Lung (tissue), 17 donors: ENCODE measurements at places on chromosomes 3 and 15. TPM values are rescaled to one million over a fixed set of nuclear protein-coding genes. Genes with fewer than 3 reads are reported as not detected.
A peak's percentile ranks its signal among the peaks of the same experiment; 100 is the strongest.

Gene DUOXA2
- total RNA-seq, result not detected

Gene IREB2
- 71.5 TPM for total RNA-seq

Gene SPCS1
- 63.3 TPM for total RNA-seq

Gene C3orf49
- total RNA-seq, result not detected

Gene LHFPL4
- total RNA-seq, result 0.14 TPM

Gene CSPG5
- total RNA-seq, result 10.4 TPM

Gene ERC2
- 1.2 TPM for total RNA-seq

Gene ITGA11
- 1.7 TPM for total RNA-seq

Gene CD200R1
- total RNA-seq, result 0.83 TPM

Gene SLC9C1
- total RNA-seq, result 0.12 TPM

Gene SEMA7A
- 15.0 TPM for total RNA-seq

DNA sequence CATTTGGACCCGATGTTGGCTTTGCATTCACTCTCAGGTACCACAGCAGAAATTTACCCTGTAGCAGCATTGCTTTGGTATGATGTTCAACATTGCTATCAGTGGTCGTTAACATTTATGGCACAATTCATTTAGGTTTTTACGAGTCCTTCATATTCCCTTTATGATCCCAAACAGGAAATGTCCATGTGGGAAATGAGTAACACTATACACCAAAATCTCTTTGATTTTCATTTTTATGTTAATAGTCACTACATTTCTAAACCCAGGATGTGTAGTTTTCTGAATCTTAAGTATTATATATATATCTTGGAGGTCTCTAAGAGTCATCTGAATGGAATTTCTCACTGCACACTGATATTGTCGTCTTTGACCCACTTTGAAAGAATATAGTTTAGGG lies 78.5 kb upstream of the RBMS3 start:
- H3K4me3 ChIP-seq, result no peak overlapping the region
- H3K4me1 ChIP-seq, result no peaks in the 10 kb centered on the region
- H3K27ac ChIP-seq, result no peak overlapping the region
- H3K27me3 ChIP-seq, result no peaks in the 10 kb centered on the region
- H3K36me3 ChIP-seq, result no peaks in the 10 kb centered on the region

GRCh38 chr3:186287711-186288110 lies 74.3 kb downstream of the DGKG start:
- no peak overlapping the region for H3K4me3 ChIP-seq
- H3K36me3 ChIP-seq, result no peaks in the 10 kb centered on the region
- no peak overlapping the region for H3K27ac ChIP-seq
- no peaks in the 10 kb centered on the region for H3K27me3 ChIP-seq

GRCh38 chr3:150609988-150610387 lies 6.9 kb downstream of the SELENOT start:
- H3K27me3 ChIP-seq, result no peaks in the 10 kb centered on the region
- DNase-seq, result no peak
- H3K27ac ChIP-seq, result no peak overlapping the region
- no peaks in the 10 kb centered on the region for H3K4me1 ChIP-seq
- peaks cover 6% of the 10 kb centered on the region for H3K36me3 ChIP-seq
- no peak overlapping the region for H3K4me3 ChIP-seq

DNA sequence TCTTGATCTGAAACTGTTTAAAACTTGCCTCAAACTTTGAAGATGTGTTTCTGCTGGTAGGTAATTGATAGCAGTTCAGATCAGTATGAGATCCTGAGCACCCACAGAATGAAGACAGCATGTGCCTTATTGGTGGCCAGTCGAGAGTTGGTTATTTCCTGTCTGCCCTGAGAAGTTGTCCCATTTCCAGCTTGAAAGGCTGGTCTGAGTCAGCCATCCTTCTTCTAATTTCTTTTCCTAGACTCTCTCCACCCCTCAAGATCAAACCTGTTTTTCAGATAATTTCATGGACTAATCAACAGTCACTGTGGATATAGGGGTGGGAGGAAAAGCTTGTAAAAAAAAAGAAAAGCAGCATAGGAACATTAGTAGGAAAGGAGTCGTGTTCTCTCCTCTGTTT lies 464.4 kb downstream of the FOXP1 start:
- peaks cover 5% of the 10 kb centered on the region for H3K4me1 ChIP-seq
- peak overlapping the region; percentile 28 for H3K27ac ChIP-seq
- H3K36me3 ChIP-seq, result peaks cover 2% of the 10 kb centered on the region
- DNase-seq, result no peak

- H3K4me1 ChIP-seq, result peaks cover 2% of the 10 kb centered on the region
- no peaks in the 10 kb centered on the region for H3K36me3 ChIP-seq
- H3K27me3 ChIP-seq, result no peaks in the 10 kb centered on the region
- no peak overlapping the region for H3K4me3 ChIP-seq
- no peak overlapping the region for H3K27ac ChIP-seq
These were observed 33.9 kb upstream of the SLC41A3 start for GRCh38 chr3:126117786-126118185.

GRCh38 chr3:113423699-113424098 lies 17.6 kb downstream of the CFAP44 start:
- H3K27me3 ChIP-seq, result no peaks in the 10 kb centered on the region
- DNase-seq, result no peak
- no peak overlapping the region for H3K27ac ChIP-seq
- H3K4me1 ChIP-seq, result no peaks in the 10 kb centered on the region
- no peak overlapping the region for H3K4me3 ChIP-seq

DNA sequence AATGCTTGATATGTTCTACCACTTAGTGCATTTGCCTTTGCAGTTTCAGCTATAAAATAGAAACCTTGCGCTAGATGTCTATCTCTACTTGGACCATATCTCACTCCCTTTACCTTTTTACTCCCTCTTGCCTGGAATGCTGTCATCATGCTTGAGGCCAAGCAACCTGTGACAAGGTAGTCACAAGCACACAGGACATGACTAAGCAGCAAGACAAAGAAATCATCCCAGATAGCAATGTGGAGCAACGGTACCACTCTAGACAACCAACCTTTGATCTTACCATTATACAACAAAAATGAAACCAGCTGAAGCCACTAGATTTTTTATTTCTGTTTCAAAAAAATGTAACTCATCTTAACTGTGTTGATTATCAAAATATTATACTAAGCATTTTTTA lies 50.5 kb upstream of the SPSB4 start:
- no peaks in the 10 kb centered on the region for H3K27me3 ChIP-seq
- H3K4me3 ChIP-seq, result no peak overlapping the region
- no peaks in the 10 kb centered on the region for H3K36me3 ChIP-seq

DNA sequence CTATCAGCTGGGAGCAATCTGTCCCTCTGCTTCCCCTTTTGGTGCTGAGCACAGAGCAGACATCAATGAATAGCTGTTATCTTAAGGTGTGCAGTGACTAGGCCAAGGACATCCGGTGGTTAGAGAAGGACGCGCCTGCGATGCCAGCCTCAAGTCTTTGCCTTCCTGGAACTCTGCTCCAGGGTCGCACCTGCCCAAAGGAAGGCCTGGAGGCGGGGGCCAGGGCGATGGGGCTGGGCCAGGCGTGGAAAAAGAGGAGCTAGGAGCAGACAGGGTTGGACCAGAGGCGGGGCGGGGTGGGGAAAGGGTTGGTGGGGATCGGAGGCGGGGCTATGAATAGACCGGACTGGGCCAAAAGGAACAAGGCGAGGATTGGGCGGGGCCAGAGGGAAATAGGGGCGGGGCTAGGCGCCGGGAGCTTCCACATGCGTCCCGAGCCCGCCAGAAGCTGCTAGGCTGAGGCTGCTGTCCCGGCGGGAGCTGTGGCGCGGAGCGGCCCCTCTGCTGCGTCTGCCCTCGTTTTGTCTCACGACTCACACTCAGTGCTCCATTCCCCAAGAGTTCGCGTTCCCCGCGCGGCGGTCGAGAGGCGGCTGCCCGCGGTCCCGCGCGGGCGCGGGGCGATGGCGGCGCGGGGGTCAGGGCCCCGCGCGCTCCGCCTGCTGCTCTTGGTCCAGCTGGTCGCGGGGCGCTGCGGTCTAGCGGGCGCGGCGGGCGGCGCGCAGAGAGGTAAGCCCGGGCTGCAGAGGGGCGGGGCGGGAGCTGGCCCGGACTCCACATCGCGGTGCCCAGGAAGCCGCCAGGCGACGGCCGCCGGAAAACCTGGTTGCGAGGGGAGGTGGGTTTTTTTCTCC lies at the start of gene CHRNA5:
Gene CHRNA5, plus strand, starts transcription at position 424 of the 854 bp plus-strand sequence. Its CDS starts 200 bp downstream, at position 624.
- DNase-seq, result peak; percentile 89
- peaks cover 34% of the 10 kb centered on the region for H3K27me3 ChIP-seq
- no peaks in the 10 kb centered on the region for H3K36me3 ChIP-seq
- H3K4me3 ChIP-seq, result peak within 1 kb of the TSS; percentile 51
- no peak within 1 kb of the TSS for H3K27ac ChIP-seq

- no peaks in the 10 kb centered on the region for H3K27me3 ChIP-seq
- H3K27ac ChIP-seq, result no peak overlapping the region
- no peaks in the 10 kb centered on the region for H3K36me3 ChIP-seq
- no peak for DNase-seq
- H3K4me1 ChIP-seq, result peaks cover 19% of the 10 kb centered on the region
These were observed 39.0 kb downstream of the PGPEP1L start for GRCh38 chr15:98968576-98968975.

DNA sequence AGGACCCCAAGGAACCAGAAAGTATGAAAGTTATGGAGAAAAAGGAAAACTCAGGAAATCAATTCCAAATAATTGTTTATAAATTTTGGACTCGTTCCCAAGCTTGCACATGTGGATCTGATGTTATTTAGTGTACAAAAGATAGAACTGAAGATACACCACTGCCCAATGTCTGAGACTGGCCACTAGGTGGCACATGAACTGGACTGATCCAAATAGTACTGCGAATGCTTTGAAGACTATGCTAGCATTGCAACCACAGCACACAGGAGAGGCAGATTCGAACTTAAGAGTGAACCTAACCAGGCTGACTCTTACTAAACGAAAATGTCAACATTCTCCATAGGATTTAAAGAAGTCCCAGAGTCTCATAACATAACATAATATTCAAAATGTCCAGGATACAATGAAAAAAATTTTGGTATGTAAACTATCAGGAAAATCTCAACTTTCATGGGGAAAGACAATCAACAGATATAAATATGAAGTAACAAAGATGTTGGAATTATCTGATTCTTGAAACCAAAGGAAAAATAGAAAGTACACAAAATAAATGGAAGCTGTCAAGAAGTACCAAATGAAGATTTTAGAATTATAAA lies 596.7 kb downstream of the FGF12 start:
- H3K27ac ChIP-seq, result no peak overlapping the region
- H3K36me3 ChIP-seq, result no peaks in the 10 kb centered on the region
- no peaks in the 10 kb centered on the region for H3K27me3 ChIP-seq
- peak; percentile 50 for DNase-seq
- no peaks in the 10 kb centered on the region for H3K4me1 ChIP-seq
- H3K4me3 ChIP-seq, result no peak overlapping the region

- H3K4me3 ChIP-seq, result no peak overlapping the region
- no peaks in the 10 kb centered on the region for H3K36me3 ChIP-seq
- H3K27ac ChIP-seq, result no peak overlapping the region
- H3K27me3 ChIP-seq, result no peaks in the 10 kb centered on the region
- no peaks in the 10 kb centered on the region for H3K4me1 ChIP-seq
These were observed 4.5 kb downstream of the HDC start for GRCh38 chr15:50260969-50261496.

DNA sequence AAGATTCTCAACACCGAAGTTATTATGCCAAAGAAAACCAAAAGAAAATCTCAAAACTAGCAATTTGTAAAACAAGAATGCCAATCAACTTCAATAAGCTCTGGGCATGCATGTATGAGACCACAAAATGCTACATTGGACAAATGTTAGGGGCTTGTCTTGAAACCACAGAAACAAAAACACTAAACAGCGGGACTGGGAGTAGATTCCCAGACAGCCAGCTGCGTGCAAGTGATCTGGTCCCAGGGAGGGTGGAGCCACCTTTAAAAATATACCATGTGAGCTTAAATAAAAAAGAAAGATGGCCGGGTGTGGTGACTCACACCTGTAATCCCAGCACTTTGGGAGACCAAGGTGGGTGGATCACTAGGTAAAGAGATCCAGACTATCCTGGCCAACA lies 163.6 kb upstream of the PRICKLE2 start:
- no peak overlapping the region for H3K4me3 ChIP-seq
- H3K27me3 ChIP-seq, result no peaks in the 10 kb centered on the region
- no peaks in the 10 kb centered on the region for H3K4me1 ChIP-seq
- no peak overlapping the region for H3K27ac ChIP-seq
- H3K36me3 ChIP-seq, result no peaks in the 10 kb centered on the region

- H3K27ac ChIP-seq, result no peak overlapping the region
- no peak for DNase-seq
- no peak overlapping the region for H3K4me3 ChIP-seq
- H3K27me3 ChIP-seq, result no peaks in the 10 kb centered on the region
- H3K36me3 ChIP-seq, result no peaks in the 10 kb centered on the region
These were observed 215.8 kb downstream of the RYR3 start for GRCh38 chr15:33526532-33526931.

DNA sequence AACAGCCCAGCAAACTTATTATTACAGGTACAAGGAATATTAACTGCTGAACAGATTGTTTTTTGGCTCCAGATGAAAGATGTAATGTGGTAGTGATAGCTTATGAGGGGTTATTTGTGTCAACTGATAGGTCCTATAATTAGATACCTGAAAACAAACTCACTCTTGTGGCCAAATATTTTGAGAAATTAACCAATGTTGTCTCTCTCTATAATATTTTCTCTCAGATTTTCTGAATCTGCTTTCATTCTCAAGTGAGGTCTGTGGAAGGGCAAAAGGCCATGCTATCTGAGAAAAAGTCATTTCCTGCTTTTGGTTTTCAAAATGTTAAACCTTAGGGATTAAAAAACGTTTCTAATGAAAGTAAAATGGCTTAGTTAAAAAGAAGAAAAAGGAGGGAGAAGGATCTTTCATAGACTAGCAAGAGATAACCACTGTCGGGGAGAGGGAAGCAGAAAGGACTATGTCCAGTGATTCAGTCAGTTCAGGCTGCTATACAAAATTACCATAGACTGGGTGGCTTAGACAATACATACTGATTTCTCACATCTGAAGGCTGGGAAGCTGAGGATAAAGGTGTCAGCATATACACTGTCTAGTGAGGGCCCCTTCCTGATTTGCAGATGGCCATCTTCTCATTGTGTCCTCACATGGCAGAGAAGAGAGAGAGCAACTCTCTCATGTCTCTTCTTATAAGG lies 277.5 kb upstream of the P2RY1 start:
- H3K4me1 ChIP-seq, result no peaks in the 10 kb centered on the region
- peak overlapping the region; percentile 93 for H3K27ac ChIP-seq
- H3K36me3 ChIP-seq, result no peaks in the 10 kb centered on the region
- H3K27me3 ChIP-seq, result no peaks in the 10 kb centered on the region
- no peak for DNase-seq
- H3K4me3 ChIP-seq, result no peak overlapping the region

- no peak overlapping the region for H3K4me3 ChIP-seq
- H3K27me3 ChIP-seq, result no peaks in the 10 kb centered on the region
- H3K27ac ChIP-seq, result peak overlapping the region; percentile 26
These were observed 37.1 kb downstream of the OXNAD1 start for GRCh38 chr3:16302082-16302631.
